GOT3 (cell line): ENCODE measurements at places on chromosomes 3 and 15.

DNA sequence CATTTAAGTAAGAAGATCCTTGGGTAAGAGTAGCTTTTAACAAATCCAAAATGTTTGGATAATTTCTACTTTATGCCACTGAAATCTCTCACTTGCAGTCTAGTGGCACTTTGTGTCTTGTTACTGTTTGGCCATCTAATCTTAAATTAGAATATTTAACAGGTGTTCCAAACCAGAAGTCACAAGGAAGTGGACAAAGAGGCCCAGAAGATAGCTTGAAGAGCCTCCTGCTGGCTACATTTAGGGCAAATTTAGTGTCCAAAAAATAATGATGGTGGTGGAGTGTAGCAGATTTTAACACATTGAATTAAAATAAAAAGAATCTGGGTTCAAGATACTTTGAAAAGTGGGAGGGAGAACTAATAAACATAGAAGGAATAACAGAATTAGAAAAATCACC, 172.2 kb downstream of the GHSR start:
- DNase-seq, result no peak

DNA sequence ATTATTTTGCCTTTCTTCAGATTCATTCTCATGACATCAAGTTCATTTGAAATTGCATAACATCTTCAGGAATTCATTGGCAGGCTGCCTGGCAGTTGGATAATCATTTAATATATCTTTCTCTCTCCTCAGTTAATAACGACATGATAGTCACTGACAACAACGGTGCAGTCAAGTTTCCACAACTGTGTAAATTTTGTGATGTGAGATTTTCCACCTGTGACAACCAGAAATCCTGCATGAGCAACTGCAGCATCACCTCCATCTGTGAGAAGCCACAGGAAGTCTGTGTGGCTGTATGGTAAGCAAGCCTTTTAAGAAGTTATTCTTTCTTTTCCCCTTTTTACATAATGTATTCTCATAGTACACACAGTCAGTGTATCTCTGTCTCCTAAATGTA, 38.2 kb downstream of the TGFBR2 start:
- DNase-seq, result no peak

- DNase-seq, result no peak
These were observed 544.4 kb downstream of the ZPLD1 start for GRCh38 chr3:102979191-102979590.

DNA sequence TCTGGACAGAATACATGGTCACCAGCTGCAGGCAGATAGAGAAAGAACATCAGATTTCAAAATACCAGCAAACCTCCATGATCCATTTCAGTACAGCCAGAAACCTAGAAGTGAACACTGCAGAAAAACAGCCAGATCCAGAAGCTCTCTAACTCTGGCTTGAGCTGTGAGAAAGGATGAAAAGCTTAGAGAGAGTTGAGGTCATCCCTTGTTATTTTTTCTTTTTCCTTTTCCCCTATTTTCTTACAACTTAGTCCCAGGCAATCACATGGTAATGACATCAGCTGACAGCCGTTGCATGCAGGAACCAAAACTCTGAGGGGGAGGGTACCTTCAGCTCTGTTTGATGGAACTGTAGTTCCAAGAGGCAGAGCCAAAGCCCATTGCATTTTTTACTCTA, 113.2 kb downstream of the TCF12 start:
- no peak for DNase-seq

DNA sequence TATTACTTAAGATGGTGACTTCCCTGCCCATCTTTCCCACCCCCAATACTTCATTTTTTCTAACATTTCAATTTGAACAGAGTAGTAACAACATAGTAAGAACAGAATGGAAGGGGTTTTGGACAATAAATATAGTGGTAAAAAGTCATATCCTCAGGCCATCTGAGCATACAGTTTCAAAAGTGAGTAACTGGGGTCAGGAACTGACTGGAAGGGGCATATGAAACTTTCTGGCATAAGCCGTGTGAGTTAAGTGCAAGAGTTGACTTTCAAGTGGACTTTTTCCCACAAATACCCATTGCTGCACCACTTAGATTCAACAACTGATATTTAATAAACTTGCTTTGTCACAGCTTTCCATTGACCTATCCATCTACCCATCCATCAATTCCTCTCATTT, 153.5 kb upstream of the IL12A start:
- no peak for DNase-seq

GRCh38 chr15:88509321-88509720, 37.2 kb downstream of the DET1 start:
- no peak for DNase-seq

DNA sequence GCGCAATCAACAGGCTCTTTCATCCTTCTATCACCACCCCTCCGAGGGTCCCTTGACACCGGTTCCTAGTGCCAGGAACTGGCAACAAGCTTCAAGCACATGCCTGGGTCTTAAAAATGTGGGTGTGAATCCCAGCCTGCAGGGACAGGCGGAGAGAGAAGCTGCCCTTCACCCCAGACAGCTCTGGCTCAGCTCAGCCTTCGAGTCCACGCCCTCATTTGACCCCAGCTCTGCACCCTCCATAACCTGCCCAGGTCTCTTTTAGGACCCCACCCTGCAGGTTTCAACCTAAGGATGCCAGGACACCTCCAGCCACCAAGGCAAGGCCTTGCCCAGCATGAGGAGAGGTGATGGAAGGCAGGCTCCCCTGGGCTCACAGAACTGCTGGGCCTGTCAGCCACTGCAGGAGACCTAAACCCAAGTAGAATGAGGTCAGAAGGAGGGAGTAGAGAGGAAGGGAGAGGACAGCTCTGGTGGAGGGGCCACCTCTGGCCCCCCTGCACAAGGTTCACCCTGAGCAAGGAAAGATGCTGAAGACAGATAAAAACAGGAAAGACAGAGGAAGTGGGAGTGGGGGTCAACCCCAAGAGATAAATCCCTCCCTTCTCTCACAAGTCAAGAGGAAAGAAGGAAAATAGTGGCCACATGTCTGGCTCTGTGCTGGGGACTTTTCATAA, 2.6 kb upstream of the LOXL1 start:
- no peak for DNase-seq

DNA sequence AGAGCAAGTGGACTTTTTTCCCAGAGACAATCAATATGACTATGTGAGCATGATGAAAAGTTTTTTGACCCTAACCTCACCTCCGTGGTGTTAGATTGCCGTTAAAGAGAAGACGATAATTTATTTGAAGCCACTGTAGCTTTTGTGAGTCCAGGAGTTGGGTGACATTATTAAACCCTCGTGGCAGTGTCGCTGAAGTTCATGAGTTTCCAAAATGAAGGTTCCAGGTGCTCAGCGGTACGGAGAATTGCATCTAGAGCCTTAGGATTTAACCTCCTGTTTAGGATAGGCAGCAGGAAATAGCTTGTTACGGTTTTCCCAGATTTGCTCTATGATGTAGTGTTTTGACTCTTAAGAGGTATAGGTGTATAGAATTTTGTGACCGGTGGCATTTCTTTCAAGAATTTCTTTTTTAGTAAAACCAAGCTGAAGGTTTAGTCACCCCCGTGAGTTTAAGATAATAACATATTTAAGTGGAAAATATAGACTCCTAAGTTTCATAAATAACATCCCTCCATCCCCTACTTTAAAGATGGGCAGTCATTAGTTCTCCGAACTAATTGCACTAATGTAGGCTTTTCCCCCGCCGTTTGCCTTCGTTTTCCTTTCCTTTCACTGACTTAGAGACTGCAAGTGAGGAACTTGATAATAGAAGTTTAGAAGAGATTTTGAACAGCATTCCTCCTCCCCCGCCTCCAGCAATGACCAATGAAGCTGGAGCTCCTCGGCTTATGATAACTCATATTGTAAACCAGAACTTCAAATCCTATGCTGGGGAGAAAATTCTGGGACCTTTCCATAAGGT, 2.0 kb downstream of the SMC4 start:
- no peak for DNase-seq

GRCh38 chr3:150220041-150220440, 188.1 kb upstream of the TSC22D2 start:
- no peak for DNase-seq

GRCh38 chr3:153442386-153442785, 280.4 kb downstream of the RAP2B start:
- DNase-seq, result no peak

- no peak for DNase-seq
These were observed 21.8 kb upstream of the KLHL6 start for GRCh38 chr3:183577346-183577745.

GRCh38 chr15:33029109-33029652, 165.3 kb downstream of the FMN1 start:
- DNase-seq, result no peak
